Stimulated activated CD4-positive, alpha-beta T cell treated with anti-CD3 and anti-CD28 coated beads, Interleukin-1b, Interleukin-23, amount 100 ng/mL, for 1 hour (primary cell): ENCODE measurements at places on chromosomes 7 and 10.

GRCh38 chr7:113159746-113160339 lies 41.5 kb upstream of the SMIM30 start:
- no peak for DNase-seq

DNA sequence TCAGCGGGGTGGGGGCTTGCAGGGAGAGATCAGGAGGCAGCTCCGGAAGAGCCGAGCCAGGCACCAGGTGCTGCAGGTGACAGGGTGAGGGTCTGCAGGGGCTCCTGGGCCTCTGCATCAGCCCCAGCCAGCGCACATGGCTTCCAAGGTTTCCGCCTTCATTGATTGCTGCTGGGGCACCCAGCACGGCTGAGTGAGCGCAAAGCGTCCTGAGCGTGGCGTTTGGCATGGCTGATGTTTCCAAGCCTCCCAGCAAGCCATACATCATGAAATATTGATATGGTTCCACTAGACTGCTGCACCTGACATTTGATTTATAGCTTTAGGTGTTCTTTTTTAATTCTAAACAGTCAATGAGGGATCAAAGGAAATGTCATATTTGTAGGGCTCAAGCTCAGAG lies 259.0 kb downstream of the WDR37 start:
- DNase-seq = no peak

DNA sequence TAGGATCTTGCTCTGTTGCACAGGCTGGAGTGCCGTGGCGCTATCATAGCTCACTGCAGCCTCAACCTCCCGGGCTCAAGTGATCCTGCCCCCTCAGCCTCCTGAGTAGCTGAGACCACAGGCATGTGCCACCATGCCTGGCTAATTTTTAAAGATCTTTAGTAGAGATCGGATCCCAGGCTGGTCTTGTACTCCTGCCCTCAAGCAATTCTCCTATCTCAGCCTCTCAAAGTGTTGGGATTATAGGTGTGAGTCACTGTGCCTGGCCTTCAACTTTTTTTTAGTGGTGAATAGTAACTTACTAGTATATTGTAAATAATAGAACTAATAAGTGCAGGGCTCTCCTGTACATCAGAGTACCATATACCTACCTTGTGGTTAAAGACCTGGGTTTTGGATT lies 52.1 kb upstream of the LMTK2 start:
- DNase-seq = no peak

GRCh38 chr7:51249187-51249945 lies 67.2 kb downstream of the COBL start:
- DNase-seq = no peak

DNA sequence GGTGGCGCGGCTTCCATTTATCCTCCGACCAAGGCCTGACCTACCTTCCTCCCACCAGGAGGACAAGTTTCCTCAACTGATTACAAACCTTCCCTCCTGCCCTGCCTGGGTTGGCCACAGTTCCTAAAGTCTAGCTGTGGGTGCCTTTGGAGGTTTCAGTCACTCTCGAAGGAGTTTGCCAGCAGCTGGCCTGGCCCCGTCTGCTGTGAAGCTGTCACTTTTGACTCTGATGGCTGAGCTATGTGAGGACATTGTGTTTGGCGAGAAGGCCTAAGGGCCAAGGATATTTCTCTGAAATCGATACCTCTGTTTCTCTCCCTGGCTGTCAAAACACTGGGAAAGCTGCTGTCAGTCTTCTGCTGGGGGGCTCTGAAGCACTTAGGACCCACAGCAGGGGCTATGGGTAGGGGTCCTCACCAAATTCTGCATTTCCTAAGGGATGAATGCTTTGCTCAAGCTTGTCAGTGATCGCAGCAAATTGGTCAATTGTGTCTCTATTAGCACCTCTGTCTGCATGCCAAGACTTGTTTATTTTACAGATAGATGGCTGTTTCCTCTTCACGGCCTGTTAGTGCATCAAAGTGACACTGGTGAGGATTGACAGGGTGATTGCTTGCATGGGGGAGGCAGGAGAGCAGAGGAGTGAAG lies 31.9 kb upstream of the SAMD8 start:
- no peak for DNase-seq
